ENCODE measurements at places on chromosomes 11 and 22.

DNA sequence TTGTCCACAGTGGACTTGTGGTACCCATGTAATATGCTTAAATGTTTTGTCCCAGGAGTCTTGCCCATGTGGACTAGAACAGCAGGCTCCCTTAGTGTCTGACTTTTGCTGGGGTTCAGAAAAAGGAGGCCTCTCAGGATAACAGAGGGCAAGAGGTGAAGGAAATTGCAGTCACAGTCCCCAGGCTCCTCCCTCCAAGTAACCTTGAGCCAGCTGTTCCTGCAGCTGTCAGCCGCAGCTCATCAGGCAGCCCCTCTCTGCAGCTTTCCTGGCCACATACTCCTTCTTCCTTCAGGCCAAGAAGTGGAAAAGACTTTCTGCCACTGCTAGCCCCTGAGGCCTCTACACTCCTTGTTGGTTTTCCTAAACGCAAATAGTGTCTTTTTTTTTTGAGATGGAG lies 6.3 kb upstream of the MYO18B start:
- no peak for DNase-seq

- no peak for DNase-seq
These were observed 2.0 kb upstream of the NLRP6 start for GRCh38 chr11:276219-276618.

GRCh38 chr22:47810505-47811500 lies 1048.4 kb downstream of the TBC1D22A start:
- no peak for DNase-seq

DNA sequence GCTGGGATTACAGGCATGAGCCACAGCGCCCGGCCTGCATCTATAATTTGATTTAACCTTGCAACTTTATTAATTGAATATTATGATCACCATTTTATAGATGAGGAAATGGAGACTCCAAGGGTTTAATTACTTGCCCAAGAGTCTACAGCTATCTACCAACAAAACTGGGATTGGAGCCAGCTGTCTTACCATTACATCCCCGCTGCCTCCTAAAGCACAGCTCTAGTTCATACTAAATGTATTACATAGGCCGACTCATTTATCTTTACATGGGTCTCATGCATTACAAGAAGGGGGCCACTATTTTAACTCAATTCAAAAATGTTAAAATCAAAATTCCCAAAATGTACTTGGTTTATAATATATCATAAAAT lies 14.1 kb upstream of the TMA7B start:
- DNase-seq: no peak

DNA sequence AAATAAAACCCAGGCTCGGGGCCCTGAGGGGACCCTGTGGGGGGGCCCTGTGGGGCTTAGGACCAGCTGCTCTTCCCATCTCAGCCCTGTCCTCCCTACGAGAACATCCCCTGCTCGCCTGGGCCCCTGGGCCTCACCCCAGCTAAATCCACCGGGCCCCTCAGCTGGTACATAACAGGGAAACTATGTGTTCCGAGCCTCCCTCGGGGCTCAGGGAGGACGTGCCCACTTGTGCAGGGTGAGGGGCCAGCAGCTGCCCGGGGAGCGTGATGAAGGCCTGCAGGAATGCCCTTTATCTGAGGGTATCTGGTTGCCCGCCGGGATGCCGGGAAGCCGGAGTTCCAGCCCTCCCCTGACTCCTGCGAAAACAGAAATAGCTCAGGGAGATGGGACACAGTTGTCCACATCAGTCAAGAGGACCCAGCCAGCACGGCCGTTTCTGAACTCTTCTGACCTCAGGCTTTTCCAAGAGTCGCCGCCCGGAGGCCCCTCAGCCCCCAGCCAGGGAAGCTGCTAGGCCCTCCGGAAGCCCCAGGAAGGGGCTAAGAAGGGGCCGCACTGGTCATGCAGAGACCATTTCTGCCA lies 20.6 kb downstream of the MRPL23 start:
- no peak for DNase-seq

GRCh38 chr11:4095509-4096230 lies 1.1 kb downstream of the RRM1 start:
- no peak for DNase-seq

GRCh38 chr11:10878408-10879214 lies 20.8 kb upstream of the ZBED5 start:
- DNase-seq: peak; percentile 73

GRCh38 chr11:121300972-121301699 lies 8.6 kb downstream of the SC5D start:
- no peak for DNase-seq

- DNase-seq: no peak
These were observed 2.6 kb upstream of the C11orf91 start for GRCh38 chr11:33703234-33703633.

DNA sequence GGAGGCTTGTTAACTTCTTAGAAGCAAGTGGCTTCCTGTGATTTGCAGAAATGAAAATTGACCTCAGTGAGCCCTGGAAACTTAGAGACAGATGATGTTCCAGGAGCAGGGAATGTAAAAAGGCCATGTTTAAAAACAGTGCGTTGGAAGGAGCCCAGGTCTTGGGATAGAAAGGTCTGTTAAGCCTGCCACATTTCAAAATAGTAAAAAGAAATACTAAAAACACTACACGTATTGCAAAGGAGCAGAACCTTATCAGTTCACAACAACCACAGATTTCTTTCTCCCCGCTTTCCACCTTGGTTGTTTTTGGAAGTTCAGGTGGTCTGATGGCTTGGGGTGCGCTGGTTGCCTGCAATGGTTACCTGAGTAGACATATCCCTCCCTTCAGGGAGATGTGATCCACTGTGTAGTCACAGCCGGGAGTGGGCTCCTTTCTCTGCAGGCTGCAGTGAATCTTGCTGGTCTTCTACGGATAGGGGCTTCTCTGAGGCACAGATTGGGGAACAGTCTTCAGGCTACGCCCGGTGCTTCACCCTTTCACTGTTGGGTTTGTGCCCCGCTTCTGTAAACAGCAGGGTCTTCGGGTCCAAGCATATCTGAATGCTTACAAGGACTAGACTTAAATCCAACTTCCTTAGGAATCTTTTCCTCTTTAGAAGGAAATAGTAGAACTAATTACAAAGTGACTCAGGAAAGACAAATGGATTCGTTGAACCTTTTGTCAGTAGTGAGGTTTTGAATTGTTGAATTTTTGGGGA lies 1.9 kb downstream of the TEAD1 start:
- DNase-seq: no peak

- no peak for DNase-seq
These were observed 2.6 kb downstream of the KCNE3 start for GRCh38 chr11:74464746-74465145.

DNA sequence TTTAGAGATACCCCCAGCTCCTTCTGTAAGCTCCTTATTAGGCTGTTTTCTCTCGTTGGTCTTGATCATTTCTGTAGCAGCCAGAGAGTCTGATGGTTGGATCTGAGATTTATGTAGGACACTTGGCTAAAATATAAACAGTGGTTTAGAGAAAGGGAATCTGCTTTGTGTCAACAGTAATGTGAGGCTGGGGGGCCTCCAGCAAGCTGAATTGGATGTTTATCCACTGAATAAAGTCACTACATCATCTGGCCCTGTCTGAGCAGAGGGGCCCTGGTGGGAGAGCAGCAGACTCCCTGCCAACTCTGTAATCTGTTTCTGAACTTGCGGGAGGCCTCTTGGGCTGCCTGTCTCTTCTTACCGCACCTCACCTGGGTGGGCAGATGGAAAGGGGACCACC lies 328.5 kb upstream of the PLET1 start:
- no peak for DNase-seq

DNA sequence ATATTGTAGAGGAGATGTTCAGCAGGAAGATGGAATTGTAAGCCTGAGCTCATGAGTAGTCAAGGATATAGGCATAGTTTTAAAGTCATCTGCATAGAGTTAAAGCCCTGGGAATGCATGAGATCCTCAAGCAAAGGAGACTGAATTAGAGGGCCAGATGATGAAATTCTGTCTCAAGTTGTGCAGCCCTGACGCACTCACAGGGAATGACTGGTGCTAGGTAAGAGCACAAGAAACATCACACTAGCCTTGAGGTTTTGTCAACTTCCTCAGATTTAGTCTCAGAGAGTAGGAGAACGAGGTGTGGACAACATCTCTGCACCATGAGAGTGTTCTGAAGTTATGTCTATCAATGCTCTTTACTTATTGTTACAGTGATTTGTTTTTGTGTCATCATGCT lies 5.8 kb downstream of the RAB38 start:
- no peak for DNase-seq

GRCh38 chr11:43905813-43906241 lies 25.2 kb downstream of the ALKBH3 start:
- no peak for DNase-seq

- peak; percentile 98 for DNase-seq
These were observed at the start of gene RBM4B for GRCh38 chr11:66677599-66678375. TSS of gene RBM4B (minus strand) at chr11:66677887. CDS start at chr11:66677079, 808 bp downstream.

- DNase-seq: no peak
These were observed 243.5 kb downstream of the SBF2 start for GRCh38 chr11:10050561-10050960.

- DNase-seq: no peak
These were observed 1.2 kb upstream of the FAR1 start for GRCh38 chr11:13667245-13667644.

DNA sequence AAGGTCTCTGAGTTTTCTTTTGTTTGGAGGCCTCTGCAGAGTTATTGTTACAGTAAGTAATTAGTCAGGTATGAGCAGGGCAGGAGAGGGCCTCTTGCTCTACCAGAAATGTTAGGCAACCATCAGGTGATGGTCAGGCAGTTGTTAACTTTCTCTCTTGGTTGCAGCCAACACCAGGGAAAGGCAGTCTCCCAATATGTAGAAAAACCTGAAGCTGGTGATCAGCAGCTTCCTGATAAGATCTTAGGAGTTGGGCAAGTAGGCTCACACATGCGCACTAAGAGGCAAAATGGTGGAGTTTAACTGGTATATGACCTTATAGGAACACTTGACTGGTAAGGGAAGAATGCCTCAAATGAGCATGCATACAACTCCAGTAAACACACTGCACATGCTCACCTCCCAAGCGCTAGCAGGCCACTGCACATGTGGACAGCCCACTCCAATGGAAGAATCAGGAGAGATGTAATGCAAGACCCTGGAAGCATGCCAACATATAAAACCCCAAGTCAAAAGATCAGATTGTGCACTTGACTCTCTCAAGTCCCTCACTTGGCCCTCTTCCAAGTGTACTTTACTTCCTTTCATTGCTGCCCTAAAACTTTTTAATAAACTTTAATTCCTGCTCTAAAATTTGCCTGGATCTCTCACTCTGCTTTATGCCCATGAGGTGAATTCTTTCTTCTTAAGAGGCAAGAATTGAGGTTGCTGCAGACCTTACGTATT lies 23.7 kb upstream of the SLC35F2 start:
- DNase-seq: no peak

DNA sequence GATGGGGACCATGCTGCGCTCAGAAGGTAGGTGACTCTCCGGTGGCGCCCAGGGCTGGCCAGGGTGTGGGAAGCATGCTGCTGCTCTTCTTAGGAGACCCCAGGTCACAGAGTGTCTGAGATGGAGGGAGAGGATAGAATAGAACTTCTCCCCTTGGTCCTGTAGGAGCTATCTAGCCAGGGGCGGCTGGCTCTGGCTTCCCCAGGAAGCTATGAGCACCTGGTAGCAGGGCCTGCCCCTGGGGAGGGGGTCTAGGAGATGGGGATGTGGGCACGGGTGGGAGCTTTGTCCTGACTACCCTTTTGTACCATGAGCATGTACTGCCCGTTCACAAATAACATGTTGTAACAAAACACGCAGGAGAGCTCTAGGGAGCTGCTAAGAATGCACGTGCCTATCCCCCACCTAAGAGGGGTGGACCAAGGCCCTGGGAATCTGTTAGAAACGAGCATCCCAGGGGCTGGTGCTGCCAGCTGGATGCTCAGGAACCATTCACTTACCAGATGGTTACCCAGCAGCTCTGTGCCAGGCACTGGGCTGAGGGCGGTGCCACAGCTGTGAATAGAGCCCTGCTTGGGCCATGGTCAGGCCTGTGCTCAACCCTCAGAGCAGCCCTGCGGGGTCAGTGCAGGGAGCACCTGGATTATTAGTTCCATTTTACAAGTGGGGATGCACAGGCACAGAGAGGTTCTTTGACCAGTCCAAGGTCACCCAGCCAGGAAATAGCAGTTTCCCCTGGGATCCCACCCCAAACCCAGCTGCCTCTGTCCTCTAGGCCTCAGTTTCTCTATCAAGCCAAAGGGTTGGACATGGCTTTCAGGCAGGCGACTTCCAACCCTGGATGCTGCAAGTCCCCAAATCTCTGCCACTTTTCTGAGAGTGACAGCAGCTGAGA lies 2.2 kb downstream of the SLC39A13 start:
- no peak for DNase-seq

- no peak for DNase-seq
These were observed 276.5 kb downstream of the LUZP2 start for GRCh38 chr11:24773322-24773721.

DNA sequence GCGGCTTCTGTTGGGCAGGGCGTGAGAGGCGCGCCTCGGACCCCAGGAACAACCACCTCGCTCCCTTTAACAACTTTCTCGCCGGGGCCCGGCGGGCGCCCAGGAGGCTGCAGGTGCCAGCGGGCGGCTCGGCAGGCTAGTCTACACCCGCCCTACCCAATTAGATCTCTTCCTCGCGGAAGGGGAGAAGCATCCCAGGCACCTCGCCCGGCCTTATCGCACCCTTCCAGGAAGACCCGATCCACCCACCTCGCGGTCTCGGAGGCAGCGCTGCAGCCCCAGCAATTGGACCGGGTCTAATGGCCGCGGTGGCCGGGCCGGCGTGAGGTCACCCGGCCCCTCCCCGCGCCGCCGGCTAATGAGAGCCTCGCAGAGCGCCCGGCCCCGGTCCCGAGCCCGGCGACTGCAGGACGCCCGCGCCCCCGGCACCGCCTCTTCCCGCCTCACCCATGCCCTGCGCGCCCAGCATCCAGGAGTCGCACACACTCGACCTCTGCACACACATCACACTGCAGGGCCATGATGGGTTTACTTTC lies at the start of gene PLAAT3:
Gene PLAAT3 (minus strand): TSS at position 298 of the 536 bp plus-strand sequence. CDS start 419 bp downstream, outside the sequence.
- DNase-seq: peak; percentile 45

DNA sequence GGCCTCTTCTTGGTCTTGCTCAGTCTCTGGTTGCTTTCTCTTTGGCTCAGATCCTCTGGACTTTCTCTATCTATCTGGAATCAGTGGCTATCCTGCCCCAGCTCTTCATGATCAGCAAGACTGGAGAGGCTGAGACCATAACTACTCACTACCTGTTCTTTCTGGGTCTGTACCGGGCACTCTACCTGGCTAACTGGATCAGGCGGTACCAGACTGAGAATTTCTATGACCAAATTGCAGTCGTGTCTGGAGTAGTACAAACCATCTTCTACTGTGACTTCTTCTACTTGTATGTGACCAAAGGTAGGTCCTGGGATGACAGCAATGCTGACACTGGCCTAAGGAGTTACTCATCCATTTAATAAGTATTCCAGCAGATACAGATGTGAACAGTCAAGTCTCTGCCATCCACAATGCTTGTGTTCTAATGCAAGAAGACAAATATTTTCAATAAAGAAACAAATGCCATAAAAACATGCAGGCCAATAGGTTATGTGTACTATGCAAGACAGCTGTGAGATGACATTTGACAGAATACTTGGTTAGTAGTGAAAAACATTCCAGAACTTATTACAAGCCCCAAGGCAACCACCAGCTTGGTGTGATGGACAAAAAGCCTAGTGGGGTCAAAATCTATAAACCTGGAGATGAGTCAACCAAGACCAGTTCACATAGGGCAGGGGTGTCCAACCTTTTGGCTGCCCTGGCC lies 13.4 kb downstream of the KDELR3 start:
- DNase-seq: no peak
